PC-9 (cell line): ENCODE measurements at places on chromosomes 12 and 14. TPM values are rescaled to one million over a fixed set of nuclear protein-coding genes. Genes with fewer than 3 reads are reported as not detected.

- no peak overlapping the region for H3K4me3 ChIP-seq
- no peak overlapping the region for H3K27ac ChIP-seq
- no peak for DNase-seq
- H3K27me3 ChIP-seq, result no peaks in the 10 kb centered on the region
- H3K4me1 ChIP-seq, result no peaks in the 10 kb centered on the region
Observed at GRCh38 chr12:20183563-20183962, 184.8 kb upstream of the PDE3A start.

GRCh38 chr12:49945394-49946080 is 5.0 kb upstream of the AQP2 start:
- no peak overlapping the region for H3K27ac ChIP-seq
- peaks cover 29% of the 10 kb centered on the region for H3K4me1 ChIP-seq
- no peaks in the 10 kb centered on the region for H3K27me3 ChIP-seq
- H3K4me3 ChIP-seq, result no peak overlapping the region
- H3K36me3 ChIP-seq, result no peaks in the 10 kb centered on the region
- DNase-seq, result peak; percentile 62

DNA sequence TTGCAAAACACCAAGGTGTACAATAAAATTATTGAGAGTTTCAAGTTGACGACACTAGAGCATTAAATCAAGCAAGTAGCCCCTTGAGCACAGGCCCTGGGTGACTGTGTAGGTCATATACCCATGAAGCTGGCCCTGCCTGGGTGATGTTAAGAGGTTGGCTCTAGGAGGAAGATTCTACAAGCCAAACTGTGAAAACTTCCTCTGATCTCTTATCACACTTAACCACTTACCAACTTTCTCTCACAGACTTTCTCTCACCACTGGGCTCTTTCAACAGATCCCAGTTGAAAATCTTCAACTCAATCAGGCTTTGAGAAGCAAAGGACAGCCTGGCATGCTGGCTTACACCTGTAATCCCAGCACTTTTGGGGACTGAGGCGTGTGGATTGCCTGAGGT is 186.9 kb upstream of the BTG1 start:
- H3K27me3 ChIP-seq, result no peaks in the 10 kb centered on the region
- 0 out of 2 replicates have a peak, but pooled peaks cover 7% of the 10 kb centered on the region for H3K4me1 ChIP-seq
- H3K36me3 ChIP-seq, result no peaks in the 10 kb centered on the region
- no peak overlapping the region for H3K4me3 ChIP-seq
- DNase-seq, result no peak
- H3K27ac ChIP-seq, result no peak overlapping the region

- peaks cover 6% of the 10 kb centered on the region; the same call in 1 of the 2 replicates for H3K36me3 ChIP-seq
- peak; percentile 57 for DNase-seq
- peak overlapping the region; percentile 94 for H3K4me3 ChIP-seq
- H3K27me3 ChIP-seq, result no peaks in the 10 kb centered on the region
- H3K4me1 ChIP-seq, result peaks cover 20% of the 10 kb centered on the region
Observed at GRCh38 chr14:100375266-100375962, 52.3 kb downstream of the SLC25A47 start.

Gene RPL10L
- not detected in 2 replicates for total RNA-seq

GRCh38 chr12:2616763-2617162 is 178.0 kb upstream of the FKBP4 start:
- H3K27me3 ChIP-seq, result peaks cover 100% of the 10 kb centered on the region
- no peaks in the 10 kb centered on the region for H3K4me1 ChIP-seq
- no peak for DNase-seq
- H3K27ac ChIP-seq, result no peak overlapping the region
- no peak overlapping the region for H3K4me3 ChIP-seq

Gene TSPAN19
- not detected in 2 replicates for total RNA-seq

Gene NPFF
- not detected in 2 replicates for total RNA-seq

Gene CLEC4A
- total RNA-seq, result not detected in 2 replicates

- no peak overlapping the region for H3K27ac ChIP-seq
- no peaks in the 10 kb centered on the region for H3K27me3 ChIP-seq
- H3K4me3 ChIP-seq, result no peak overlapping the region
- H3K4me1 ChIP-seq, result no peaks in the 10 kb centered on the region
- no peak for DNase-seq
Observed at GRCh38 chr14:41377932-41378331, 228.7 kb upstream of the LRFN5 start.

- H3K4me3 ChIP-seq, result no peak overlapping the region
- H3K4me1 ChIP-seq, result no peaks in the 10 kb centered on the region
- no peaks in the 10 kb centered on the region for H3K36me3 ChIP-seq
- H3K27ac ChIP-seq, result no peak overlapping the region
Observed at GRCh38 chr14:22070119-22070982, 396.7 kb upstream of the OR4E1 start.

Gene KERA
- not detected in 2 replicates for total RNA-seq

DNA sequence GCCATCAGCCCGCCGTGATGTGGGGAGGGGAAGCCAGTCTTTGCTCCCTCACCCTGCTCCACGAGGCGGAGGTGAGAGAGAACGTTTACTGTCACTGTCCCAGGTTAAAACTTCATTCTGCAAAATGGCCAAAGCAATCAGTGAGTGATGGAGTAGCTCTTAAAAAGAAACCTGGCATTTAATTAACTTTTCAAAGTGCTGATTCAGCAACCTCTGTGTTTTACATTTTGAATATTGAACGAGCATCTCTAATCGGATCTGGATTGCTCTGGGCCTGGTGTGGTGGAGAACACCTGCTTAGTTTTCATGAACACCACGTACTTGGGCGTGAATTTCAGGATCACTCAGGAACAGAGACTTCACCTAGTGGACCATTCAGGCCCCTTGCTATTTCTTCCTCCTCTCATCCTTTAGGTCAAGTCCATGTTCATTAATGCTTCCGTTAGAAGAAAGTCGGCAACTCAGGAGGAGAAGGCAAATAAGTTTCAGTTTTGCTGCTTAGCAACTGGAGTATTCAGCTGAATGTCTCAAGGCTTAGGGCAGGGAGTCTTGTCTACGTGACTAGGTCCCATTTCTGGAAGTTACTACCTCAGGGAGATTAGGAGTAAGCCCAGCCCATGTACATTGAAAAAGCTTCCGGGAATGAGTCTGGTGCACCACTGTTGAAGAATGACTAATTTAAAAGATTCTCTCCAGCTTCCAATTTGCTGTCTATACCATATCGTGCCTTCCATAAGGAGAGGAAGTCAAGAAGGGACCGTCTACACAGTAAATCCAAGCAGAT is 68.2 kb downstream of the IFT43 start:
- no peak overlapping the region for H3K27ac ChIP-seq
- no peaks in the 10 kb centered on the region for H3K27me3 ChIP-seq
- no peaks in the 10 kb centered on the region for H3K4me1 ChIP-seq
- DNase-seq, result no peak
- no peak overlapping the region for H3K4me3 ChIP-seq

DNA sequence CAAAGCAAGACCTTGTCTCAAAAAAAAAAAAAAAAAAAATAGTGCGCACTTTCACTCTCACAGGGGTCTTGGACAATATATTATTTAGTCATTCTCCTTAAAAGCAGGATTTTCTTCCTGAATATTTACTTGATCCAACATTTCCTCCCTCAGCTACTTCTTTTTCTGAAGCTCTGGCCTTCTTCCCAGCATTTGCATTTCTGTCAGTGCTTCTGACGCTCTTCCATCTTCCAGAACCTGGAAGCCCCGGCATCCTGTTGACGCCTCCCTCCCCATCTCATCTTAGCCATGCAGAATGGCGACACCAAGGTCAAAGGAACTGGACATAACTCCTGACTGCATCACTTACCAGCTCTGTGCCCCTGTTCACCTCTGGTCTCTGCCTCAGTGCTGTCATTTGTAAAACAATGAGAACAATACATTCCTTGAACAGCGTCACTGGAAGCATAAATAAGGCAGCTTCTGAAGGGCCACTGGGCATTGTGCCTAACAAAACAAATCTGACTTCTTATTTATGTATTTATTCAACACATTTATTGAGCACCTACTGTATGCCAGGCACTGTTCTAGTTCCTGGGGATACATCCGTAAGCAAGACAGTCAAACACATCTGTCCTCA is 90.9 kb upstream of the MDM1 start:
- no peak for DNase-seq
- H3K4me3 ChIP-seq, result no peak overlapping the region
- H3K27ac ChIP-seq, result no peak overlapping the region
- H3K4me1 ChIP-seq, result no peaks in the 10 kb centered on the region

Gene ALDH6A1
- total RNA-seq, result 53.1 and 54.5 TPM in 2 replicates

Gene KRT79
- total RNA-seq, result 0.28 TPM in 1 of 2 replicates, not detected in the other

DNA sequence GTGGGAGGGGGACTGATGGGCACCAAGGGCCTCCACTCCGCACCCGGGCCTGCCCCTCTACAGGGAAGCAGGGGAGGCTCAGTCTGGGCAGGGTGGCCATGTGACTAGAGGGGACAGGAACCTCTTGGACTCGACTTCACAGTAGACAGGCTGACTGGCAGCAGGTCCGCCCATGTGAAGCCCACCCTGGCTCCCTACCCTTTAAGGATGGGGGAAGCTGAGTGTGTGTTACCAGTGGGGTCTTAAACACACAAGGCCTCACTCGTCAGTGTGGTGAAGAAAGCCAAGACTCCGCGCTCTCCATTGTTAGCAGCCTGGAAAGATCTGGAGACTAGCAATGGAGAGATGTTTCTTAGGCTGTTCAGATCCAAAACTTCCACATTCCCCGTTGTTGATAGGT is 52.4 kb downstream of the ANAPC7 start:
- H3K4me3 ChIP-seq, result no peak overlapping the region
- no peak overlapping the region for H3K27ac ChIP-seq
- peaks cover 21% of the 10 kb centered on the region for H3K36me3 ChIP-seq
- H3K4me1 ChIP-seq, result peaks cover under 1% of the 10 kb centered on the region
- H3K27me3 ChIP-seq, result no peaks in the 10 kb centered on the region
- DNase-seq, result no peak

GRCh38 chr14:77140359-77141213 is 1.0 kb downstream of the ZDHHC22 start:
- no peak overlapping the region for H3K27ac ChIP-seq
- no peak overlapping the region for H3K4me3 ChIP-seq
- no peak for DNase-seq
- H3K27me3 ChIP-seq, result peaks cover 95% of the 10 kb centered on the region

- no peaks in the 10 kb centered on the region for H3K36me3 ChIP-seq
- no peaks in the 10 kb centered on the region for H3K27me3 ChIP-seq
- no peaks in the 10 kb centered on the region for H3K4me1 ChIP-seq
Observed at GRCh38 chr12:79317179-79317847, 373.5 kb downstream of the PAWR start.

GRCh38 chr12:132719954-132720324 is 9.3 kb downstream of the PGAM5 start:
- no peaks in the 10 kb centered on the region for H3K4me1 ChIP-seq
- no peak for DNase-seq
- H3K4me3 ChIP-seq, result no peak overlapping the region
- H3K27ac ChIP-seq, result no peak overlapping the region
- H3K27me3 ChIP-seq, result no peaks in the 10 kb centered on the region

- no peak overlapping the region for H3K4me3 ChIP-seq
- no peak for DNase-seq
- no peaks in the 10 kb centered on the region for H3K36me3 ChIP-seq
- H3K4me1 ChIP-seq, result peaks cover 29% of the 10 kb centered on the region
- H3K27me3 ChIP-seq, result no peaks in the 10 kb centered on the region
Observed at GRCh38 chr12:116433249-116433648, 125.9 kb upstream of the MAP1LC3B2 start.

Gene WBP11
- 65.8 and 124 TPM in 2 replicates for total RNA-seq

DNA sequence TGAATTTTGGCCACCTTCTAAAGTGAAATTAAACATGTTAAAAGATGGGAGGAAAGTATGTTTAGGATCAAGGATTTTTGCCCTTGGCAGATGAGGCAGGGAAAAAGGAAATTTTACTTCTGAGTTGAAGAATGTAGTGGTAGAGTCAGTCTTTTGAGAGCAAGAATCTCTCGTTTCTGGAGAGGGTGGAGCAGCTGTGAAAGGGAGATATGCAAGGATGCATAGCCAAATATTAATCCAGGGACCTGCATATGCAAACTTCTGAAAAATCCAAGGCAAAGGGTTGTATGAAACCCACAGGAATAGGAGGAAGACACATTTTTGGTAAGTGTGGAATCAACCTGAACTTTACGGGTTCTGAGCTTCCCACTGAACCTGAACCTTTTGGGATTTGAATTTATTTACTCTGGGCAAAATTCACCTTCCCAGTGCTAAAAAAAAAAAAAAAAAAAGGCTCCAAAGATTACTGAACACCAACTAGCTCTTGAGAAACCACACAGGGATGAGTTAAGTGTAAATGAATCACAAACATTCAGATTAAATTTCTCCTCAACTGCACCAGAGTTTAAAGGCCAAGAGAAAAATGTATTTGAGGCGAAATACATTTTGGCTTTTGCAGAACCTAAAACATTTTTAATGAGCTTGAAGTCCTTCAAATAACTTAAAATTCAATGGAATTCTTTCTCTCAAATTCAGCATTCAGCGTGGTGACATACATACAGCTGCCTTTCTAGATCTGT is 187.1 kb upstream of the CDKN3 start:
- H3K36me3 ChIP-seq, result no peaks in the 10 kb centered on the region
- H3K4me1 ChIP-seq, result peaks cover 21% of the 10 kb centered on the region
- H3K27me3 ChIP-seq, result no peaks in the 10 kb centered on the region
- H3K27ac ChIP-seq, result no peak overlapping the region

Gene GPR84
- not detected in 2 replicates for total RNA-seq

- H3K27me3 ChIP-seq, result no peaks in the 10 kb centered on the region
- H3K36me3 ChIP-seq, result 0 out of 2 replicates have a peak, but pooled peaks cover 10% of the 10 kb centered on the region
- peaks cover 52% of the 10 kb centered on the region for H3K4me1 ChIP-seq
- H3K27ac ChIP-seq, result peak overlapping the region; percentile 41
Observed at GRCh38 chr14:65002586-65003210, 16.0 kb downstream of the FNTB start.
